ENCODE measurements at places on chromosomes 4 and X.

- H3K27ac ChIP-seq, result no peak overlapping the region
- H3K36me3 ChIP-seq, result peaks cover 17% of the 10 kb centered on the region
- no peaks in the 10 kb centered on the region for H3K27me3 ChIP-seq
- H3K4me3 ChIP-seq, result no peak overlapping the region
These were observed 6.8 kb upstream of the CTBP1 start for GRCh38 chr4:1255699-1256098.

DNA sequence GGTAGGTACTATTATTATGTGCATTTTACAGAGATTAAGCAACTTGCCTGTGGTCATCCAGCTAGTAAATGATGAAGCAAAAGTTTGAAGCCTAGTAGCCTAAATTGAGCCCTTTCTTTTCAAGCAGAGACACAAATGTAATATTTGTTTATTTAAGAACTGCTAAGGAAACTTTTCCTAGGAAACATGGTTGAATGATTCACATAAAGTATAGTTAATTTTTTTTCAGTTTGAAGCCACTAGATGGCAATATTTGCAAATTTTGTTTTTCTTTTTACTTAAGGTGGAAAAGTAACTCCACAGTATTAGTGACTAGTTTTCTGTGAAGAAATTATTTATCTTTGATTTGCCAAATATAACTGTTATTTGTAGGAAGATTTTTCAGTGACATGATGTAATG, 52.8 kb upstream of the ANKRD17 start:
- DNase-seq, result no peak
- H3K27ac ChIP-seq, result peak overlapping the region; percentile 50
- H3K27me3 ChIP-seq, result no peaks in the 10 kb centered on the region
- H3K4me3 ChIP-seq, result no peak overlapping the region
- no peaks in the 10 kb centered on the region for H3K36me3 ChIP-seq

DNA sequence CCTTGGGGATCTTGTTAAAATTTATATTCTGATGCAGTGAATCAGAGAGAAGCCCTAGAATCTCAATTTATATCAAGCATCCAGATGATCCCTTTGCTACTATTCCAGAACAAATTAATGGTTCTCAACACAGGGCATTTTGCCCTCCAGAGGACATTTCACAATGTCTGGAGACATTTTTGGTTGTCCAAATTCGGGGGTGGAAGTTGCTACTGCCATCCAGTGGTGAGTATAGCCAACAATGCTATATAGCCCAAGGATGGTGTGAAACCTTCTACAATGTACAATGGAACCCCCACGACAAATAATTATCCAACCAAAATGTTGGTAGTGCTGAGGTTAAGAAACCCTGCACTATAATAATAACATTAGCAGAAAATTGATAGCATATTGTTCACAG, 2440.0 kb downstream of the PCDH7 start:
- no peaks in the 10 kb centered on the region for H3K36me3 ChIP-seq
- no peak overlapping the region for H3K27ac ChIP-seq
- no peaks in the 10 kb centered on the region for H3K27me3 ChIP-seq
- H3K4me3 ChIP-seq, result no peak overlapping the region
- DNase-seq, result no peak
- no peaks in the 10 kb centered on the region for H3K4me1 ChIP-seq

- H3K4me1 ChIP-seq, result no peaks in the 10 kb centered on the region
- H3K4me3 ChIP-seq, result no peak overlapping the region
- DNase-seq, result no peak
- no peaks in the 10 kb centered on the region for H3K36me3 ChIP-seq
- H3K27me3 ChIP-seq, result peaks cover 14% of the 10 kb centered on the region
These were observed 60.1 kb downstream of the SEPTIN11 start for GRCh38 chr4:77009511-77010115.

- H3K4me3 ChIP-seq, result no peak overlapping the region
- no peaks in the 10 kb centered on the region for H3K27me3 ChIP-seq
- no peaks in the 10 kb centered on the region for H3K36me3 ChIP-seq
These were observed 21.5 kb upstream of the TMSB4X start for GRCh38 chrX:12953420-12953819.

DNA sequence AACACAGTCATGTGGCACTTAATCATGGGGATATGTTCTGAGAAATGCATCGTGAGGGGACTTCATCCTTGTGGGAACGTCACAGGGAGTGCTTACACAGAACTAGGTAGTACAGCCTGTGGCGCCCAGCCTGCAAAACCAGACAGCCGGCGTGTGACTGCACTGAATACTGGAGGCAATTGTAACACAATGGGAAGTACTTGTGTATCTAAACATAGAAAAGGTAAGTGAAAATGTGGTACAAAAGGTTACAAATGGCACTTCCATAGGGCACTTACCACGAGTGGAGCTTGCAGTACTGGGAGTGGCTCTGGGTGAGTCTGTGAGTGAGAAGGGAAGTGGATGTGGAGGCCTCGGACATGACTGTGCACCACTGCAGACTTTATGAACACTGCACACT, 5.2 kb downstream of the TLR3 start:
- H3K4me1 ChIP-seq, result peaks cover 8% of the 10 kb centered on the region
- H3K27me3 ChIP-seq, result no peaks in the 10 kb centered on the region
- no peak overlapping the region for H3K4me3 ChIP-seq
- DNase-seq, result no peak
- H3K27ac ChIP-seq, result no peak overlapping the region
- no peaks in the 10 kb centered on the region for H3K36me3 ChIP-seq
